Activated gamma-delta T cell treated with anti-CD3 and anti-CD28 coated beads, Interleukin-2, amount 50 U/mL, for 16 hours (primary cell): ENCODE measurements at places on chromosomes 13 and 19.

GRCh38 chr13:102980331-102980982 is 85.8 kb downstream of the SLC10A2 start:
- no peak for DNase-seq

GRCh38 chr13:112955956-112956355 is 13.1 kb upstream of the MCF2L start:
- DNase-seq, result no peak

DNA sequence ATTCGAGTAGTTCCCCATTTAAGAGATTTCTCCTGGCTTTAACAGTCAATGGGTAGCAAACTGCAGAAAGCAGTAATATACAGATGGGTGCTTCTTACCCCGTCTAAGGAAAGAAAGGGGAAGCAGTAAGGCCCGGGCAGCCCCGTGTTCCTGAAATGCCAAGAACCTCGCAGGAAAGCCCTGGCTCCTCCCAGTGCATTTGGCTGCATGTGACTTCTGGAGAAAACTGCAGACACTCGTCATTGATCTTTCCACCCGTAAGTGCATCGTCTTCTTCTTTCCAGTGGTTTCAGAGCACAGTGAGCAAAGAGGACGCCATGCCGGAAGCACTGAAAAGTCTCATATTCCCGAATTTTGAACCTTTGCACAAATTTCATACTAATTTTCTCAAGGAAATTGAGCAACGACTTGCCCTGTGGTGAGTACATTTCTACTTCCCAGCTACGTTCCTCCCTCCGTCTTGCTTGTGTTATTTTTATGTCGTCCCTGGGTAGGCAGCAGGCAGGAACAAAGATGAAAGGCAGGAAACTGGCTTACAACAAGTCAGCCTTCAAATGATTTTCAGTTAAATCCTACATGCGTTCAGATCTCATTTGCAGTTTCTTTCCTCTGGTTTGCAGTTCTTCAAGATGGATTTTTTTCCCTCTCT is 165.2 kb downstream of the STK24 start:
- no peak for DNase-seq

DNA sequence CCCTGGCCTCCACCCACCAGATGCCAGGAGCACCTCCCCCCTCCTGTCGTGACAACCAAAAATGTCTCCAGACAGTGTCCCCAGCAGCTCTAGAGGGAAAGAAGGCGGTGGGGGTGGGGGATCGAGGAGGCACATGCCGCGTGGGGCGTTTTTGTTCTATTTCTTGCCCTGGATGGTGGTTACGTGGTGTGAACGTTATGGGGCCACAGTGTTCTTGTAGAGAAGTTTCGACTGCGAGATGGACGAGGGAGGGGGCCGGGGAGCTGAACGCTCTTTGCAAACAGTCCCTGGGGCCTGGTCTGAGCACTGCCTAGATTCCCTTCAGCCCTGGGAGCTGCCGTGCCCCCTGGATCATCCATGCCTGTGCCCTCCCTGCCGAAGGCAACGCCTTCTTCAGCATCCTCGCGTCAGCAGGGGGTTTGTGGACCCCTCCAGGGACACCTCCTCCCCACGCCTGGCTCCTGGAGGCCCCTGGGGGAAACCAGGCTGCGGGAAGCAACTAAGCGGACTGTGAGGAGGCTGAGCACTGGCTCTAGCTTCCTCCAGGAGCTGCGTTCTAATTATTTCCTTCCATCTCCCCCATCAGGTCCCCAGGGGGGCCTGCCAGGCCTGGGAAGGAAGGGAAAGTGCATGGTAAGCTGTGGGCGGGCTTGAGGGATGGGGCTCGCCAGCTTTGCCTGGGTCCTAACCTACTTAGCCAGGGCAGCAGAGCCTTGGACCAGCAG is 131.5 kb downstream of the IER2 start:
- no peak for DNase-seq

DNA sequence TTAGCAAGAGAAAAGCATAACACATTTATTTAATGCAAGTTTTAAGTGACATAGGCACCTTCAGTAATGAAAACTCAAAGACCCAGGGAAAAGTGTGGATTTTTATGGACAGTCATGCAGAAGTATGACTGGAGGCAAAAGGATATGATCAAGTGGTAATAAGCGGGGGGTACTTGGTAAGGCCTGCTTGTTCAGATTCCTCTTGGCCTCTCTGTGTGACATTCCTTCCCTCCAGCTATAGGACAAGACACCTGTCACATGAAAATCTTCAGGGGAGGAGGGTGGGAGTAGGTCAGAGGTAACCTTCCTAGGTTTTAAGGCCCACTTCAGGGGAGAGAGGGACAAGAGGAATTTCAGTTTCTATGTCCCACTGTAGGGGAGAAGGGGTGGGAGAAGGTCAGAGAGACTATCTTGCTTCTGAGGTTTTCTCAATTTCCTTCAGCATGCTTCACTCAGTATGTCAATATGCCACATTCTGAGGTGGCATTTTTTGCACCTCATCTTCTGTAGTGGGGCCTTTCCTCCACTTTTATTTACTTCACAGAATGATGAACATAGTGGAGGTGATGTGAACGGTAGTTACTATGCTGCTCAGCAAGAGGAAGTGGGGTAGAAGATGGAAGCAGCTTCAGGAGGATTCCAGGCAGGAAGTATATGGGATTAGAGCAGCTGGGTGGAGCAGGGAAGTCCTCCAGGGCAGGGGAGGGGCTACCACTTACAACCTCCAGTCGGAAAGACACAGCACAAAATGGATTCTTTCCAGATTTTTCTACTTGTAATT is 73.2 kb upstream of the RFC3 start:
- DNase-seq, result no peak

DNA sequence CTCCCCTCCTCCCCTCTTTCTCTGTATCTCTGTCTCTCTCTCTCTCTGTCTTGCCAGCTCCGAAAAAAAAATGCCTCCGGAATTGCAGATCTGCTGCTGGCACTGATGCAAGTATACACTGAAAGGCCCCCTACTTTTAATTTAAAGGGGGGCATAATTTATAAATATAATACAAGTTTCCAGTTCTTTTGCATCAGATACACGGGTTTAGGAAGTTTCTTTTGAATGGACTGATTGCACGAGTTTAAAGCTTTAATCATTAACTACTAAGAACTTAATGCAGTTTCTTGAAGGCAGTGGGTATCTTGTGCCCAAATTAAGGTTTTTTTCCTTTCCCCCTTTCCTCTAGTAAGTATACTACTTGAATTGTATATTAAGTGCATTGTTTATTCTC is 1.4 kb downstream of the FGF9 start:
- no peak for DNase-seq

DNA sequence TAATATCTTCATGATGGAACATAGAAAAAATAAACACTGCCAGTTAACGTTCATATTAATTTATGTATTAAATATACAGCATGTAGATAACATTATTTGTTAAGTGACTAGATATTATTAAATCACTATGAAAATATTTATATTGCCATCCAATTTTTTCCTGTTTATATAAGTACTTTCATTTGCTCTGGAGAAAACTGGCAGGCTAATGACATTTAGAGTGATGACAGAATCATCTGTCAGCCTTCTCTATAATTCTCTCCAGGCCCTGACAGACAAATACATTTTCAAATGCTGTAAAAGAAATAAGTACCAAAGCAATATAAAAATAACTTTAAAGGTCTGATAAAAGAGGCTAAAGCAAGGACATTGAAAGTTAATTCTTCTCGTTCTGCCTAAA is 2556.7 kb upstream of the PCDH20 start:
- no peak for DNase-seq

DNA sequence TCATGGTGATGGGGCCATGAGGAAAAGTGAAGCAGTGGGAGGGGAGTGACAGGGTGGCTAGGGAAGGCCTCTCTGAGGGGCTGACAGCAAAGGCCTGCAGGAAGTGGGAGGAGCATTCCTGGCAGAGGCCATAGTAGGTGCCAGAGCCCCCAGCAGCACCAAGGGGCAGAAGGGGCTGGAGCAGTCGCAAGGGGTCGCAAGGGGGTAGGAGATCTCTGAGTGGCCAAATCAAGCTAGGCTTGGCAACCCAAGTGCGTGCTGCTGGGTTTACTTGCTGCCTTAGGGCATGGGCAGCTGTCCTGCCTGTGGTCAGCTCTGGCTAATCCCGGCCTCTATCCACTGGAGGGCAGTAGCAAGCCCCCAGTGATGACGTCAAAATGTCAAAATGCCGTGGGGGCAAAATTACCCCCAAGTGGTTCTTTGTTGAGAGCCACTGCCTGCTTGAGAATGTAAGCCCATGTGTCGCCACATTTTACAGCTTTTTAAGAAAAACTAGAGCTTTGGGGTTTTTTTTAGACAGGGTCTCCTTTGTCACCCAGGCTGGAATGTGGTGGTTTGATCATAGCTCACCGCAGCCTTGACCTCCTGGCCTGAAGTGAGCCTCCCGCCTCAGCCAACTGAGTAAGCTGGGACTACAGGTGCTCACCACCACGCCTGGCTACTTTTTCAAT is 11.8 kb downstream of the CCDC97 start:
- DNase-seq, result no peak

GRCh38 chr19:53907690-53908089 is 1.4 kb upstream of the CACNG7 start:
- no peak for DNase-seq

GRCh38 chr19:752652-753517 is 2.0 kb downstream of the MISP start:
- DNase-seq, result no peak
